ENCODE measurements at places on chromosomes 2 and 18.

DNA sequence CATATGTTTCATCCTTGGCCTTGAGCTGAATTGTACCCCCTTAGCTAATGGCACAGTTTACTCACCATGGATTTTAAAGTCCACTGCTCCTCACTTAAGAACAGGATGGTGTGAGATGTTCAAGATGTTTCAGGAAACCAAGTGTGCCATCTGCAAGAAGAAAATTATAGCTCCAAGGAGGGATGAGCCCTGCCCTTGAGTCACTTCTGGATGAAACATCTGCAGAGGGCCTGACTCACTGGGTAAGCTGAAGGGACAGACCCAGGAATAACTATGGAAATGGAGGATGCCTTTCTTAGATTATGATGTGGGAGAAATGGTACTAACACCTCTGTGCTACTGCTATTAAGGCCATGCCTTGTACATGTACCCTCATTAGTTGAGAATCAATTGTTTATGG is 6.4 kb downstream of the MARS2 start:
- DNase-seq, result no peak

GRCh38 chr2:232993231-232993821 is 19.7 kb downstream of the NGEF start:
- no peak for DNase-seq

DNA sequence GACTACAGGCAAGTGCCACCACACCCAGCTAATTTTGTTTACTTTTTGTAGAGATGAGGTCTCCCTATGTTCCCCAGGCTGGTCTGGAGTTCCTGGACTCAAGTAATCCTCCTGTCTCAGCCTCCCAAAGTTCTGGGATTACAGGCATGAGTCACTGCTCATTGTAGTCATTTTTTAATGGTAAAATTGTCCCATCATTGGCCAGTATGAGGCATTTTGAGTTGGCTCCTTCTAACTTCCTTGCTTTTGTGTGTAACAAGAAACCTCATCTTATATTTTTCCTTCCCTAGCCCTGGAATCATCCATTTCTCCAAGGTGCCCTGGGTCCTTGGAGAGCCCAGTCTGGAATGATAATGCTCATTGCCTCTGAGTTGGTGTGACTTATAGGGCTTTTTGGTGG is 148.5 kb downstream of the INHBB start:
- no peak for DNase-seq

GRCh38 chr2:100321179-100321865 is 979 bp downstream of the LONRF2 start:
- DNase-seq, result peak; percentile 42

DNA sequence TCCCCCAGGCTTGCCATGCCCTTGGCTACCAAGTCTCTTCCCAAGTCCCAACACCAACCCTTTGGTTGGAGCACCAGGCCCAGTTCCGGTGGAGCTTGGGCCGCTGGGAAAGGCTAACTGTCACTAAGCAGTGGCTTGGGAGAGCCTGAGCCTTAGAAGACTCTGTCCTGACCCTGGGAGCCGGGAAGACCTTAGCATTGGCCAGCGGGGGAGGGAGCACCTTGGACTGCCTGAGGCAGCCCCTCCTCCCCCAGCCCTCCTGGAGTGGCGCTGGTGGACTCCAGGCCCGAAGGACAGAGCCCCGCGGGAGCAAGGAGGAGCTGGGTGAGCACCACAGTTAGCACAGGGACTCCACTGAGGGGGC is 62.5 kb upstream of the POMC start:
- peak; percentile 41 for DNase-seq

- no peak for DNase-seq
Measured at GRCh38 chr2:88010136-88010535, 6.2 kb downstream of the RNU2-63P start.

DNA sequence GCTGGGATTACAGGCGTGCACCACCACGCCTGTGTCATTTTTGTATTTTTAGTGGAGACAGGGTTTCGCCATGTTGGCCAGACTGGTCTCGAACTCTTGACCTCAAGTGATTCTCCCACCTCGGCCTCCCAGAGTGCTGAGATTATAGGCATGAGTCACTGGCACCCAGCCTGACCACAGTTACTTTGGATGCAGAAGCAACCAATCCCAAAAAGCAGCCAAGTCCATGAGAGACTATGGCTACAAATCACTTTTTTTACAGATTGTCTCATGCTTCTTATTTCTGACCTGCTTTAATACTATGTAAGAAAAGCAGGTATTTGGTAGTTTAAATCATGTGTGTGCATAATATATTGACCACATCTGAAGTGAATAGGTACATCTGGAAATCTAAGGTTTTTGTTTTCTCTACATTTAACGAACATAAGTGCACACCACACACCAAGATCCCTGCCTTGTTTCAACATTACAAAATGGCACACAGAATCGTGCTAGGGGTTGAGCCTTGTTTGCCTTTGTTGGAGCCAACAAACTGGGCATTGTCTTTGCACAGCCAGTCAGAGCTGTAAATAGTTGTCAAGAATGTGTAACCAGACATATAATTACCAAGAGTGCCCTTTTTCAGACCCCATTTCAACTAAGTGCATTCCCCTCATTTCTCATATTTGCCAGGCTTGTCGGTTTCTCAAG is 18.3 kb upstream of the MAP4K4 start:
- no peak for DNase-seq

DNA sequence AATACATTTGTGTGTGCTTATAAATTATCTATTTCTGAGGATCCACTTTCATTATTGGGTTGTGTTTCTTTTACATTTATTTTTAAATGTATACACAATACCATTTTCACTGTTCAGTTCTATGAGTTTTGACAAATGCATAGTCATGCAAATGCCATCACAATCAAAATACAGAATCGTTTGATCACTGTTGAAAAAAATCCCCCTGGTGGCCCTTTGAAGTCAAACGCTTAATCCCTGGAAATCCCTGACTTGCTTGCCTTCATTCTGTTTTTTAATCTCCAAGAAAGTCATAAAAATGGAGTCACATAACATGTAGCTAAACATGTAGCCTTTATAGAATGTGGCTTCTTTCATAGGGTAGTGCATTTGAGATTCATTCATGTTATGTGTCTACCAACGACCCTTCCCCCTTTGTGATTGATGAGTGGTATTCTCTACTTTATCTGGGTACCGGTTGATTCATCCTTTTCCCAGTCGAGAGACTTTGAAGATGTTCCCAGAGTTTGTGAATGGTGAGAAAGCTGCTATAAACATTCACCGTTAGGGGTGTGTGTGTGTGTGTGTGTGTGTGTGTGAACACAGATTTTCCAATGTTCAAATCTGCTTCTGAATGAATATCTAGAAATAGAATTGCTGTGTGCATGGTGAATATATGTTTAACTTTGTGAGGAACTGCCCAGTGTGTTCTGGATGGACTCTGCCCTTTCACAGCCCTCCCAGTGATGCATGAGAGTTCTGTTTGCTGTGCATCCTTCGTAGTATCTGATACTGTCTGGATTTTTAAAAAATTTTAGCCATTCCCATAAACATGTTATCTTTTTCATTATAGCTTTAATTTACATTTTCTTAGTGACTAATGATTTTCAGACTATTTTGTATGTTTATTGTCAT is 173.6 kb downstream of the GALR1 start:
- no peak for DNase-seq

DNA sequence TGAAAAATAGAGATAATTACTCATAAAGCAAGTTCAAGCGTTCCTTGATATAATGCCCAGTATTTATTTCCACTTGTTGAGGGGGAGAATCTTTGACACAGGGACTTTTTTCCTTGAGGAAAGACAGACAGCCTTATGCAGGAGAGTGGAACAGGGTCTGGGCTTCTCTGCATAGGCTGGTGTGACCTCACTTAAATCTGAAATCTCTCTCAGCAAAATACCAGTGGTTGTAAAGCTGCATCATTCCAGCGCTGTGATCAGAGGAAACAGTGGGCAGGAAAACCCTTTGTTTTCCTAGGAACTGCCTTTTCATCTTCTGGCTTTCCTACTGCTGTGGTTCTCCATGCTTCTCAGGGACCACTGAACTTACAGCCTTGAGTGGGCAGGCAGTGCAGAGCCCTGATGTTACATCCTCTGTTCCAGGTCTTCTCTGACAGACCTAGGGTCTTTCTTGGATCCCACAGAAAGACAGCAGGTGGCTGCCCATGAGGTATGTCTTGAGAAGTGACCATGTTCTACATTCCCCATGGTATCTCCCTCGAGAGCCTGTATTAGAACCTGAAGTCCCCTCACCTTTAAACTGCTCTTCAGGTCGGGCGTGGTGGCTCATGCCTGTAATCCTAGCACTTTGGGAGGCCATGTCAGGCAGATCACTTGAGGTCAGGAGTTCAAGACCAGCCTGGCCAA is 17.6 kb upstream of the MAP4K4 start:
- no peak for DNase-seq

GRCh38 chr2:138275881-138276280 is 225.7 kb upstream of the SPOPL start:
- no peak for DNase-seq

- no peak for DNase-seq
Measured at GRCh38 chr2:33021542-33022227, 74.9 kb downstream of the LTBP1 start.

GRCh38 chr2:96806468-96807126 is 9.5 kb upstream of the CNNM3 start:
- no peak for DNase-seq

- no peak for DNase-seq
Measured at GRCh38 chr2:121722479-121722878, 14.2 kb downstream of the NIFK start.

GRCh38 chr18:46958209-46958608 is 40.8 kb downstream of the KATNAL2 start:
- no peak for DNase-seq

- DNase-seq, result no peak
Measured at GRCh38 chr2:102021779-102022178, 30.0 kb downstream of the IL1R2 start.

- DNase-seq, result no peak
Measured at GRCh38 chr2:24874035-24874434, 46.0 kb downstream of the ADCY3 start.

- DNase-seq, result no peak
Measured at GRCh38 chr2:44894058-44894457, 47.4 kb upstream of the SIX3 start.

GRCh38 chr2:199907008-199907714 is 3.9 kb upstream of the C2orf69 start:
- no peak for DNase-seq

- DNase-seq, result no peak
Measured at GRCh38 chr2:100817388-100817985, 2.5 kb upstream of the NPAS2 start.

- no peak for DNase-seq
Measured at GRCh38 chr2:37630301-37630700, 41.1 kb downstream of the CDC42EP3 start.

GRCh38 chr2:36707050-36707449 is 10.5 kb downstream of the VIT start:
- DNase-seq, result no peak

DNA sequence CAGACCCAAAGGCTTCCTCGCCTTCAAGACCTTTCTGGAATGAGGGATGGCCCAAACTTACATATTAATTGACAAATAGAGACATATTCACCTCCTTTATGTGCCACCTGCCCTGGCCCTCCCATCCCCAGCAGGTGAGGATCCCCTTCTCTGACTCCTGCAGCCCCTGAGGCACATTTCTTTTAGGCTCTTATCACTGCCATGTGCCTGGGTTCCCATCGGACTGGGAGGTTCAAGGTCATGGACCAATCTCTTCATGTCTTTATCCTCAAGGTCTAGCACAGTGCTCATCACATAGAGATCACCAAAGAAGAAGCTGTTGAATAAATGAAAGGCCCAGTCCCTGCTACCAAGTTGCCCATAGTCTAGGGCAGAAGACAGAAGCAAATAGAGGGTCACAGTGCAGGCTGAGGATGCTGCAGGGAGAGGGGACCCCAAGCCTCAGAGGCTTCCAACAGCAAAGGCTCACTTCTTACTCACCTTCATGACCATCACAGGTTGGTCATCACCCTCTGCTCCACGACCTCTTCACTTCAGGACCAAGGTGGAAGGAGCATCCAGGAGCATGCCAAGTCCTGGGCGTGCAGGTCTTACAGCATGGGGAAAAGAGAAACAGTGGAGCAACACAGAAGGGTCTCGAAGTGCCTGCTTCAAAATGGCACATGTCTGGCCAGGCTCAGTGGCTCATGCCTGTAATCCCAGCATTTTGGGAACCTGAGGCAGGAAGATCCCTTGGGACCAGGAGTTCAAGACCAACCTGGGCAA is 193.9 kb downstream of the SMAD2 start:
- peak; percentile 2 for DNase-seq

- no peak for DNase-seq
Measured at GRCh38 chr2:6214471-6214870, 522.3 kb downstream of the SOX11 start.

DNA sequence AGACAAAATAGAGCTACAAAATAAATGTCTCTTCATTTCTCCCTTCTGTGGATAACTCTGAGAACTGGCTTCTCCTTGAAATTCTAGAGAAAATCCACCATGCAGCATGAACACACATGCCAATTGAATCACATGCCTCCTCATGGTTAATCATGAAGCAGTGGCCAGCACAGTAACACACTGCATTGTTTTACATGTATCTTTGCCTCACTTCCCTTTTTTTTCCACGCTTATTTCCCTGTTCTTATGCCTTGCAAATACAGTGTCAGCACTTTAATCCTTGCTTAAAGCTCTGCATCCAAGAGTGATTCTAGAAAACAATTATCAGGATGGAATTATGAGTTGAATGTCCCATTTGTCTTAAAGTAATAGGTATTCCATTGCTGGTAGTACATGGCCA is 50.3 kb upstream of the ZBTB7C start:
- no peak for DNase-seq

- no peak for DNase-seq
Measured at GRCh38 chr18:48565105-48565504, 26.3 kb downstream of the CTIF start.

GRCh38 chr2:142347751-142348150 is 216.9 kb upstream of the LRP1B start:
- no peak for DNase-seq

GRCh38 chr2:156908825-156909224 is 348.7 kb upstream of the GALNT5 start:
- no peak for DNase-seq

- no peak for DNase-seq
Measured at GRCh38 chr2:48009256-48009655, 103.0 kb upstream of the FBXO11 start.

- no peak for DNase-seq
Measured at GRCh38 chr2:118848381-118849225, 1.2 kb upstream of the EN1 start.

- no peak for DNase-seq
Measured at GRCh38 chr18:48842259-48843061, 108.3 kb downstream of the SMAD7 start.

DNA sequence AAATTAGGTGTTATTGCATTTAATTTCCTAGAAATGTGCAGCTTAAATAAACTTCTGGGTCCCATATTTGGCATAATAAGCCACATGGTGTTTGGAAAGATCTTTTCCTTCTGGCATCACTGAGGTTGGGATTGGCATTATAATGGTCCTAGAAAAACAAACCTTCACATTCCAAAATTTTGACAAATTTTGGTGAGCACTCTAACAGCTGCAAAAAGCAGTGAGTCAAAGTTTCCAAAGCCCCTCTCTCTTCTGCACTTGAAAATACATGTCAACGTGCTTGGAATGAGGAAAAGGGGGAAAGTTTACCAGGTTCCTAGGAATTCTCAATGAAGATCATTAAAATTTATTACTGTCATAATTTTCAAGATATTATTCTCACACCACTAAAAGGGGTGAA is 77.8 kb upstream of the STK17B start:
- DNase-seq, result no peak

Data from WERI-Rb-1 (cell line).